ENCODE measurements at places on chromosomes 4 and X. TPM values are rescaled to one million over a fixed set of nuclear protein-coding genes. Genes with fewer than 3 reads are reported as not detected.

DNA sequence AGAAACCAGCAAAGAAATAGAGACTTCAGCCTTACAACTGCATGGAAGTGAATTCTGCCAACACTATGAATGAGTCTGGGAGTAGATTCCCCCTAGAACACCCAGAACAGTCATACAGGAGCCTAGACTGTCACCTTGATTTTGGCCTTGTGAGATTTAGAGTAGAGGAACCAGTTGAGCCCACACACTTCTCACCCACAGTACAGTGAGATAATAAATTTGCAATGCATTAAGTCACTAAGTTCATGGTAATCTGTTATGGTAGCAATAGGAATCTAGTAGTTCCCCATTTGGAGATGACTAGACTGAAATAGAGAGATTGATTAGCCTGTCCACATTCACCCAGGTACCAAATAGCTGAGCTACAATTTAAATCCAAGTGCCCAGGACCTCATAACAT lies 59.0 kb downstream of the FAM13A start:
- H3K4me1 ChIP-seq, result no peaks in the 10 kb centered on the region
- no peak for DNase-seq
- H3K27ac ChIP-seq, result no peak overlapping the region

DNA sequence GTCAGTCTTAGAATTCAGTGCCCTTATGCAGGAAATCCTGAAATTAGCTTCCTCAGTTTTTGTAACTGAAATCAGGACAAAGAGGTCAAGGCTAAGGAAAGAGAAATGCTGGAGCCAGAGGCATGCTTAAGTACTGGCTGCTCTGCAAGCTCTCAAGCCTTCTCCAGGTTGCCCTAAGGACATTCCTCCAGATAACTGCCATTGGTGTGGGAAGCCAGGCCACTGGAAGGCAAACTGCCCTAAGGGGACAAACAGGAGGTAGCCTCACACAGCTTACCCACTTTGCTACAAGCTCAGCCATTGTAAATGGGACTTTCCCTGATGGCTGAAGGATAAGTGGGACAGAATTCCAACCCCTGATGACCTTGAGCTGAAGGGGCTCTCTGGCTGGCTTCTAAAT lies 606.9 kb upstream of the PCDH10 start:
- H3K27ac ChIP-seq, result no peak overlapping the region
- H3K36me3 ChIP-seq, result no peaks in the 10 kb centered on the region
- no peak overlapping the region for H3K4me3 ChIP-seq
- no peak for DNase-seq
- H3K4me1 ChIP-seq, result no peaks in the 10 kb centered on the region
- H3K27me3 ChIP-seq, result no peaks in the 10 kb centered on the region

DNA sequence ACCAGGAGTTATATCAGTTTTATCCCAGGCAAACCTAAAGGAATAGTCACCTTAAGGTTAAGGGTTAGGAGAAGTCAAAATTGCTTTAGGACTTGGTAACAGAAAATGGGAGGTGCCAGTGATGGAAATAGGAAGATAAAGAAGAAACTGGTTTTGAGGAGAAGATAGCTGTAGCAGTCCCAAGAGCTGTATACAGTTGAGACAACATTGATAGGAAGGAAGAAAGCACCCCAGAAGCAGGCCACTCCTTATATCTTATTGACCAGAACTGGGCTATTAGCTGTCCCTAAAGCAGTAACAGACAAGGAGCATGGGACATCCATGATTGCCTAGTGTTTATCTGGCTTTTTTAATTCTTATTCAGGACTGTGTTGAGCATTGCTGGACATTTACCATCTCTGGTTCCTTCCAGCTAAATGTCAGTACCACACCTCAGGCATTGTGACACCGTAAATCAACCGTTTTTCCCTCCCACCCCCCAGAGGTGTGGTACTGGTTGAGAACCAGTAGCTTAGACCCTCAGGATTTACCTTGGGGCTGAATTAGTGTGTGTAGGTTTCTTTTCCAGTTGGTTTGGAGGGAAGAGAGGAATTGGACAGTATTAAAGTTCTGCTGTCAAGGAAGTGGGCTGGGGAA lies 2.0 kb upstream of the PGRMC2 start:
- H3K4me3 ChIP-seq, result no peak overlapping the region
- peaks cover 10% of the 10 kb centered on the region for H3K4me1 ChIP-seq
- no peaks in the 10 kb centered on the region for H3K36me3 ChIP-seq
- no peak for DNase-seq
- no peaks in the 10 kb centered on the region for H3K27me3 ChIP-seq

GRCh38 chr4:85039526-85039925 lies 73.0 kb upstream of the WDFY3 start:
- no peak overlapping the region for H3K4me3 ChIP-seq
- no peaks in the 10 kb centered on the region for H3K36me3 ChIP-seq
- DNase-seq, result no peak

DNA sequence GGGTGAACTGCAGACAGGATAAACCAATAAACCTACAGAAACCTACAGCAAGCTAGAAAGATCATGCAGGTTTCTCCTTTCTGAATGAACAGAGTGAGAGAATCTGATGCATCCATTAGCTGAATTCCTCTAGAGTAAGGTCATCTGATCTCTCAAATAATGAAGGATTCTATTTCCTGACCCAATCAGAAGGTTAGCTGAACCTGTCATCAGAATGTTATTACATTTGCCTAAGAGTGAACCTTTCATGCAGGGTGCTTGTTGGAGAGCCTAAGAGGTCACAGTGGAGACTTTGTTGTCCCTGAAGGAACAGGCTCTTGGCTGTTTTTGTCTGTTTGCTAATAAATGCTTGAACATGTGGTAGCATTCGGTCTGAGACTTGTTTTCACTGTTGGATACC lies 24.0 kb downstream of the MEPE start:
- H3K4me3 ChIP-seq, result no peak overlapping the region
- DNase-seq, result no peak
- H3K4me1 ChIP-seq, result no peaks in the 10 kb centered on the region
- H3K27me3 ChIP-seq, result no peaks in the 10 kb centered on the region
- H3K27ac ChIP-seq, result no peak overlapping the region

DNA sequence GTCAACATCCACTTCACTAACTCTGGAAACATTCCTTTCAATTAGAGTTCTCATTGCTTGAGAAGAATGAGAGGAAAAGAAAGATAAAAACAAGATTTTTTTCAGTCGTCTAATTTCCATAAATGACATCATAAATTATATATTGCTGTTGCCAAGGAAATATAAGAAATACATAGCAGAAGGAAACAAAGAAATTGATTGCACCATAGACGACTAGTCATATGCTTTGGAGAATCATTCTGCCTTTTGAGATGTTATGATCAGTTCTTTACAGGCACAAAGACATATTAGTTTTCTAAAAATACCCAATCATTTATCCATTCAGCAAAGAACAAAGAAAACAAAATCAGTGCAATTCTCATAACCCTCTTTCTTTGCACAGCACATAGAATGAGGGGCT lies 672 bp upstream of the C1QTNF7 start:
- no peaks in the 10 kb centered on the region for H3K36me3 ChIP-seq
- no peak overlapping the region for H3K4me3 ChIP-seq
- H3K27me3 ChIP-seq, result no peaks in the 10 kb centered on the region
- H3K27ac ChIP-seq, result no peak overlapping the region

DNA sequence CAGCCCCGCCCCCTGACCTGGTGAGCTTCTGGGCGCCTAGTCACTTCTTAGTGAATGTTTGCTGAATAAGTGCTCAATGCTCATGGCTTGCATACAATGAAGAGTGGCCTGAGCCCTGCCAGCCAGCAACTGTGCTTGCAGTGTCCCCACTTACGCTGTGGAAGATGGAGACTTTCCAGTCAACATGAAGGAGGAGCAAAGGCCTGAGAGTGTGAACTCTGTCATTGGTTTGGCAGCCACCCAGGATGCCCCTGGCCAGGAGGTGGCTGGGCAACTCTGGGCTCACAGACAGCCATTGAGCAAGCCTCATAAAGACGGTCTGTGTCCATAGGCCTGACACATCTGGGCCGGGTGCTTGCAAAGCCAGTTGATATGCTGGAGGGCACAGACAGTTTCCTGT lies 72.1 kb upstream of the MAMLD1 start:
- no peaks in the 10 kb centered on the region for H3K27me3 ChIP-seq
- H3K36me3 ChIP-seq, result no peaks in the 10 kb centered on the region
- H3K4me1 ChIP-seq, result no peaks in the 10 kb centered on the region
- no peak for DNase-seq
- no peak overlapping the region for H3K4me3 ChIP-seq

DNA sequence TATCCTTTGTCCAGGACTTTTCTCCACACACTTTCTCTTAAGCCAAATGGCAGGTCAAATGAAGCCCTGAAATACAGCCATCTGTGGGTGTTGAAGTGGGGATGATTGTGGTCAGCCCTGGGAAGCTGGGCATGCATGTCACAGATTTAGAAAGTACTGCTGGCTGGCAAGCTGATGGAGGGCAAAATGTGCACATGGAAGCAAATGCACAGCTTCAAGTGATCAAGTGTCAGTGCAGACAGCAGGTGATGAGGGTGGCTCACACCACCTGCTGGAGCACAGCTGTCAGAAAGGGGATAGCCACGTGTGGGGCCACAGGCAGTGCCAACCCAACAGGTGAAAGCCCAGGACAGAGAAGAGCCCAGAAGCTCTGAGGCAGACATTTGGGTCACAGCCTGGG lies 40.3 kb upstream of the ATXN3L start:
- no peaks in the 10 kb centered on the region for H3K4me1 ChIP-seq
- H3K27ac ChIP-seq, result no peak overlapping the region
- DNase-seq, result no peak
- no peaks in the 10 kb centered on the region for H3K36me3 ChIP-seq
- H3K27me3 ChIP-seq, result no peaks in the 10 kb centered on the region

DNA sequence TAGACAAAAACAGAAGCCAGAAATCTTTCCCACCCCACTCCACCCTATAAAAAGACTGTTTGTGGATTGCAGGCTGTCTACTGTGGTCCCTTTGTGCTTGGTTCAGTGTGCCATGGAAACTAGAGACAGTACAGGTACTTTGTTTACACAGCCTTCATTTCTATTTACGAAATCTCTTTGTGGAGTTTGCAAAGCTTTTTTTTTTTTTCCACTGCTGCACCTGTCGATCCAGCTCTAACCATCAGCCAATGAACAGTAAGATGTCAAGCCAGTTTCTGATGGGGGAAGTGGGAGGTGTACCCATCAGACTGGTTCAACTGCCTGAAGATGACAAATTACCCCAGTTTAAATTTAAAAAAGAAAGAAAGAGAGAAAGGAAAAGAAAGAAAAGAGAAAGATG lies 20.2 kb upstream of the LRBA start:
- H3K27me3 ChIP-seq, result no peaks in the 10 kb centered on the region
- H3K4me1 ChIP-seq, result no peaks in the 10 kb centered on the region
- no peak overlapping the region for H3K4me3 ChIP-seq
- no peak for DNase-seq

GRCh38 chrX:906586-906985 lies 276.0 kb downstream of the SHOX start:
- no peak overlapping the region for H3K4me3 ChIP-seq
- H3K27ac ChIP-seq, result no peak overlapping the region
- no peak for DNase-seq
- no peaks in the 10 kb centered on the region for H3K27me3 ChIP-seq
- H3K4me1 ChIP-seq, result no peaks in the 10 kb centered on the region

FRAS1 gene
- 1.6 TPM for total RNA-seq

DRD5 gene
- total RNA-seq, result 0.09 TPM

Data from thymus (tissue), 14 donors.